ENCODE measurements at places on chromosomes 3 and 15. TPM values are rescaled to one million over a fixed set of nuclear protein-coding genes. Genes with fewer than 3 reads are reported as not detected.

CEP152 gene
- 19.9 TPM for total RNA-seq

STAC gene
- 7.7 TPM for total RNA-seq

LMAN1L gene
- total RNA-seq, result not detected

RAB6B gene
- 0.22 TPM for total RNA-seq

GOLGA8R gene
- 1.9 TPM for total RNA-seq

PCLAF gene
- 44.9 TPM for total RNA-seq

SLCO2A1 gene
- under 0.01 TPM for total RNA-seq

CCDC13 gene
- 0.33 TPM for total RNA-seq

PRR20G gene
- not detected for total RNA-seq

TPRG1 gene
- 1.8 TPM for total RNA-seq

HAPLN3 gene
- total RNA-seq, result 2.6 TPM

IL12A gene
- 4.1 TPM for total RNA-seq

UBAP1L gene
- total RNA-seq, result 1.3 TPM

NRROS gene
- 3.0 TPM for total RNA-seq

GOLGA8M gene
- total RNA-seq, result 2.5 TPM

GHRL gene
- total RNA-seq, result 0.25 TPM

TRH gene
- not detected for total RNA-seq

TGM5 gene
- not detected for total RNA-seq

SCN5A gene
- 0.75 TPM for total RNA-seq

GPX1 gene
- 234 TPM for total RNA-seq

PAK6 gene
- under 0.01 TPM for total RNA-seq

TNIK gene
- total RNA-seq, result 23.7 TPM

PRR23E gene
- total RNA-seq, result not detected

LRRC2 gene
- total RNA-seq, result 7.4 TPM

FHIT gene
- total RNA-seq, result 2.1 TPM

SAXO2 gene
- total RNA-seq, result 0.22 TPM

FAM162A gene
- total RNA-seq, result 18.0 TPM

NCKIPSD gene
- 11.5 TPM for total RNA-seq

PRR23B gene
- total RNA-seq, result not detected

INO80 gene
- total RNA-seq, result 28.1 TPM

CLDN18 gene
- 0.12 TPM for total RNA-seq

DLL4 gene
- total RNA-seq, result 0.66 TPM

MINAR1 gene
- 0.66 TPM for total RNA-seq
